ENCODE measurements at places on chromosomes 11 and 22.

DNA sequence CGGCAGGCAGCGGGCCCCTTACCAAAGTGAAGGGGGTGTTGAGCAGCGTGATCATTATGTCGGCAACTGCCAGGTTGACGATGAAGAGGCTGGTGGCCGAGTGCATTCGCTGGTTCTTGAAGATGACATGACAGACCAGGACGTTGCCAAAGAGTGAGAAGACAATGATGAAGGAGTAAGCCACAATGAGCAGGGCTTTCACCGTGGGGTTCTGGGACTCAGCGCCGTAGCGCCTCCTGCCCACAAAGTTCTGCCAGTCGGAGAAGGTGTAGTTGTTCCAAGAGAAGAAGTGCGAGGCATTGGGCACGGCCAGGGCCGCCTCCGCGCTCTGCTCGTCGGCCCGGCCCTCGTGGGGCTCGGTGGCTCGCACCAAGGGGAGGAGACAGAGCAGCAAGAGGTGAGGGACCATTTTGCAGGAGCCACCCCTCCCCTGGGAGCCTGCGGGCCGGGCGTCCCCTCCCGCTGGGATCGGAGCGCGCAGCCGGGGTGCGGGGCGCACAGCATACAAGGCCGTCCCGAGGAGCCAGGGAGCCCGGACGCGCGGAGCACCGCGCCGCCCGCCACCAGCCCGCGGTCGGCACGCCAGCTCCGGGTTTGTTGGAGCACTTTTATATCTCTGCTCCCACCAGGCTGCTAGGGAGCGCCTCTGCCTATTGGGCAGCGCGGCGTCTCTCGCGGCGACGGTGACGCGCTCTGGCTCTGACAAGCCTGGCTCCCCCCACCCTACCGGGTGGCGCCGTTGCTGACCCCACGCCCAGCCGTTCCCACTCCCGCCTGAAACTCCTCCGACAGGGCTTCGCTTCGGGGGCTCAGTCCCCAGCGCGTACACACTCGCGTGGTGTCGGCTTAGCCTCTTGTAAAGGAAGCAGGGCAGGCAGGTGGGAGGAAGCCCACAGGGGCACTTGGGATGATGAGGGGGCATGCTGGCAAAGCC, at the start of gene GPR83:
Gene GPR83 (minus strand): TSS at position 581 of the 934 bp plus-strand sequence. CDS start 172 bp downstream, at position 409.
- peak; percentile 39 for DNase-seq

DNA sequence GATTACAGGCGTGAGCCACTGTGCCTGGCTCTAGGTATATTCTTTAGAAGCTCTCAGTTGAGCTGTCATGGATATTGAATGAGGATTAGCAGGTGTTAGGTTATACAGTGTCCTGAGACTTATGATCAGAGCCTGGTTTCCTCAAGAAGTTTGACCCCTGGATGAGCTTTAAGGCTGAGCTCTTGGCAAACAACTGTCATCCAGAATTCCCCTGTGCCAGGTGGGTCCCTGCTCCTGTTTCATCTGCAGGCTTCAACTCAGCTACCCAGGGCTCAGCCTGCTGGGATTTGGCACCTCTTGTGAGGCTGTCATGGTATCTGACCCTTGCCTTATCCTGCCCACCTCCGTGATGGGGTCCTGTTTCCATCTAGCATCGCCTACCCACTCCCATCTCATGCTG, 24.3 kb downstream of the SERPINH1 start:
- DNase-seq = no peak

DNA sequence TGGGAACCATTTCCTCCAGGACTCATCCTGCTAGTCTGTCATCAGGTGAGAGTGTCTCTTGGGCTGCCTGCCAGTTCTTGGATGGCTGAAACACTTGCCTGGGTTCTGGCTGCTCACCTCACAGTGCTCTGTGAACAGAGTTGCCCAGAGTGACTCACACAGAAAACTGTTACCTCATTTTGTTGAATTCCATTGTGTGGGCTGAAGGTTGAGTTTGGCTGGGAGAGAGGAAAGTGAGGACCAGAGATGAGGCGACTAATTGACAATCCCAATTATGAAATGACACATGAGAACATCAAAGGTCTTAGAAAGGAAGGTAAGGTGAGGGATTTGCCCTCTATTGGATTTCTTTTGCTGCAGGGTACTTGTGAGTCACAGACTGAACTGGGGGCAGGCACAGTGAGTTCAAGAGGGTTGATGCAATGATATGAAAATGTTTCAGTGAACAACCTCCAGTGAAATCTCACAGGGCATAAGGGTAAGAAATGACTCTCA, 20.2 kb upstream of the CALCB start:
- DNase-seq = peak; percentile 19

DNA sequence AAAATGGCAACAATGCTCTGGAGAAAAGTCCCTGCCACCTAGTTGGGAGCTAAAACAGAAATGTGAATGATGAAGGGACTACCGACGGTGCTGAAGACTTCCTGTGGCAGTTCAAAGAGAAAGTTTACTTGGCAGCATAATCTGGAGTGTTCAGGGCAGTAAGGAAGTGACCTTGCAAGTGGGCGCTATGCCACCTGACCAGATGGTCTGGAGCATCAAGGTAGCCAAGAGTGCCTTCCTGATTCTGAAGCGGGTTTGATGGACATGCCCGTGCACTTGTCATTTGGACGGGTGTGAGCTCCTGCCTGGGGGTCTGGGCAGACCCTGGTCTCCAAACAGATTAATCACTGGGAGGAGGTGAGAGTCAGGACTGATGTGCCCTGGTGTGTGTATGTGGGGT, 1.8 kb upstream of the SNX19 start:
- no peak for DNase-seq

DNA sequence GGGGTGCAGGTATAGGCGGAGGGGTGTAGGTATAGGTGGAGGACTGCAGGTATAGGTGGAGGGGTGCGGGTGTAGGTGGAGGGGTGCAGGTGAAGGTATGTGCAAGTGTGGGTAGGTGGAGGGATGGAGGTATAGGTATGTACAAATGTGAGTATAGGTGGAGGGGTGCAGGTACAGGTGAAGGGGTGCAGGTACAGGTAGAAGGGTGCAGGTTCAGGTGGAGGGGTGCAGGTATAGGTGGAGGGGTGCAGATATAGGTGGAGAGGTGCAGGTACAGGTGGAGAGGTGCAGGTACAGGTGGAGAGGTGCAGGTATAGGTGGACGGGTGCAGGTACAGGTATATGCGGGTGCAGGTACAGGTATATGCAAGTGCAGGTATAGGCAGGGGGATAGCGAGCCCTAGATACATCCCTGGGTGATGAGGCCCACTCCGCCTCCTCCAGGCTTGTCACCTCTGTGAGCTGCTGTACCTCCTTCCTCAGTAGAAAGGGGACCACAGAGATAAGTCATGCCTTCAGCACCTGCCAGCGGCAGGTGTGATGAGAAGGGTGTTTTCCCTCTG, 17.2 kb downstream of the LINC01488 start:
- DNase-seq = no peak

DNA sequence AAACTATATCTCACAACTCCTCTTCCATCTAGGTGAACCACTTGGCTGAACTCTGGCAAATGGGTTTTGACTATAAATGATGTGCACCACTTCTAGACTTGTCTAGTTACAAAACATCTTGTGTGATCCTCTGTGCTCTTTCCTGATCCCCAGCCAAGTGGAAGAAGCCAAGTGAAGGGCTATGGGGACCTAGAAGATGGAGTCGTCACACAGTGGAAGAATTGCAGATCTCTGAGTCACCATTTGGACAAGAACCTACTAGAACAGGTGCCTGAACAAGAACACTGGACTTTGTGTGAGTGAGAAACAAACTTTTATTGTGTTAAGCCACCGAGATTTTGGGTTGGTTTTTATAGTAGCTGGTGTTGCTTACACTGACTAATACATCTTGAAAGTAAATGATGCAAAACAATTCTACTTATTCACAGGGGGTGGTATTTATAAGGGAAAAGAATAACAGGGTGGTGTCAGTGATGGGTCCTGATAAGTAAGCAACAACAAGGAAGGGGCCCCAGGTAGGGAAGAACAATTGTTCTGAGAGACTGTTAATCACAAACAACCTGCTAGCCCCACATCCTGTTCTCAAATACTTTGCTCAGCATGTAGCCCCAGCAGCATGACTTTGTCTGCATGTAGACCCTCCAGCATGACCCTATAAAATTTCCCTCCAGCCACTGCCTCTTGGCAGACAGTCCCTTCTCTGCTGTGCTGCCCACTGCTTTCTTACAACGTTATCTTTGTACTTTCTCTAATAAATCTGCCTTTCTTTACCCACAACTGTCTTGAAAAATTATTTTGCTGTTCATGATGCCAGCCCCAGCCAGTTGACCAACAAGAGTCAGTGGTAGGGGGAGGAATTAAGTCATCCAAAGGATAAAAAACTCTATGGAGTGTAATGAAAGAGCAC, 280.7 kb upstream of the PLET1 start:
- no peak for DNase-seq

GRCh38 chr11:119990309-119991021, 147.4 kb downstream of the TRIM29 start:
- no peak for DNase-seq

DNA sequence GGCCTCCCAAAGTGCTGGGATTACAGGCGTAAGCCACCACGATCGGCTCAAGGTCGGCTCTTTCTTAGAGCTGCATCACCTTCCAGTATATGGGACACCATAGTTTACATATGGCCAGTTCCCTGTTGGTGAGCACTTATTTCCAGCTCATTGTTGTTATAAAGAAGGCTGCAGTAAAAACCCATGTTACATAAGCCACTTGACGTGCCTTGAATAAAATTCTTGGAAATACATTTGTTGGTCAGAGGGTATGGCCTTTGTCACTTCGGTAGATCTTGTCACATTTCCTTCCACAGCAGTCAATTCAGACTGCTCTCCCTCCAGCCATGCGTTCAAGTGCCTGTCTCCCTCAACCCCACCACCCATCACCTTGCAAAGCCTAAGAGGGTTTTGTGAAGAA, 92.9 kb downstream of the PRR5L start:
- DNase-seq = no peak

DNA sequence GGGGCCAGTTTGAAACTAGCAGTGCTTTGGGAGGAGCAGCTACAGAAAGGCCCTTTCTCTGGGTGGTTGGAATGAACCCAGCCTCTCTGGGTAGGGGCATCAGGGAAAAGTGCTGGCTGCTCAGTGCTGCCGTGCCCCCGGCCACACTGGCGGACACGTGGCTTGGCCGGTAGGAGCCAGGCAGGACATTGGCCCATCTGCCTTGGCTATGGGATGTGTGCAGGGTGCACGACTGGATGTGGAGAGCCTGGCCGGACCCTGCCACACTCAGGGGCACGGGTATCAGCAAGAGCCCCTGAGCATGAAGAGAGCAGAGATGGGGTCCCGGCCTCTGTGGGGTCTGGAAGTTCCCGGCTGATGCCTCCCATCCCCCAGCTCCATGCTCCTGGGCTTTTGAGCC, 46.6 kb downstream of the TPCN2 start:
- DNase-seq = no peak

- DNase-seq = no peak
These were observed 118.9 kb downstream of the MRTFA start for GRCh38 chr22:40517631-40518030.

GRCh38 chr11:57248780-57249383, 11.8 kb upstream of the APLNR start:
- peak; percentile 83 for DNase-seq

GRCh38 chr11:14518820-14519219, 1.4 kb downstream of the PSMA1 start:
- DNase-seq = no peak

- DNase-seq = no peak
These were observed 16.8 kb downstream of the DNAL4 start for GRCh38 chr22:38777087-38777671.

DNA sequence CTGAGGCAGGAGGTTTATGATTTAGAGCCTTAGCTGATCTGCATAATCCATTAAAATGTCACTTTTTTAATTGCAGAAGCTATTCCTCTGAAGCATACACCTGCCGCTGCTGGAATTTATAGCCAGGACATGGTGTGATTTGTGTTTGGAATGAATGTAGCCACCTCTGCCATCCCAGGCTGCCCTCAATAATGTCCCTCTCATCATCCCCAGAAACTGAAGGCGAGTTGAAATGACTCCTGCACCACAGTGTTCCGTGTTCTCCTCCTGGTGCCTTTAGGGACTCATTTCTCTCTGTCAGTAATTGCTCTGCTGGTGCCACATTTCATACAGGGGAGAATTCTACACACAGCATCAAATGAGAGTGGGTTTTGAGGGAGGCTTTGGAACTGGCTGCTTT, 191.0 kb downstream of the C11orf91 start:
- no peak for DNase-seq

- no peak for DNase-seq
These were observed 98.4 kb downstream of the ZNF280B start for GRCh38 chr22:22410121-22410520.

- DNase-seq = no peak
These were observed 13.9 kb downstream of the IRAG1 start for GRCh38 chr11:10679644-10680043.

- DNase-seq = peak; percentile 10
These were observed 12.5 kb downstream of the VPS26B start for GRCh38 chr11:134236834-134237556.

DNA sequence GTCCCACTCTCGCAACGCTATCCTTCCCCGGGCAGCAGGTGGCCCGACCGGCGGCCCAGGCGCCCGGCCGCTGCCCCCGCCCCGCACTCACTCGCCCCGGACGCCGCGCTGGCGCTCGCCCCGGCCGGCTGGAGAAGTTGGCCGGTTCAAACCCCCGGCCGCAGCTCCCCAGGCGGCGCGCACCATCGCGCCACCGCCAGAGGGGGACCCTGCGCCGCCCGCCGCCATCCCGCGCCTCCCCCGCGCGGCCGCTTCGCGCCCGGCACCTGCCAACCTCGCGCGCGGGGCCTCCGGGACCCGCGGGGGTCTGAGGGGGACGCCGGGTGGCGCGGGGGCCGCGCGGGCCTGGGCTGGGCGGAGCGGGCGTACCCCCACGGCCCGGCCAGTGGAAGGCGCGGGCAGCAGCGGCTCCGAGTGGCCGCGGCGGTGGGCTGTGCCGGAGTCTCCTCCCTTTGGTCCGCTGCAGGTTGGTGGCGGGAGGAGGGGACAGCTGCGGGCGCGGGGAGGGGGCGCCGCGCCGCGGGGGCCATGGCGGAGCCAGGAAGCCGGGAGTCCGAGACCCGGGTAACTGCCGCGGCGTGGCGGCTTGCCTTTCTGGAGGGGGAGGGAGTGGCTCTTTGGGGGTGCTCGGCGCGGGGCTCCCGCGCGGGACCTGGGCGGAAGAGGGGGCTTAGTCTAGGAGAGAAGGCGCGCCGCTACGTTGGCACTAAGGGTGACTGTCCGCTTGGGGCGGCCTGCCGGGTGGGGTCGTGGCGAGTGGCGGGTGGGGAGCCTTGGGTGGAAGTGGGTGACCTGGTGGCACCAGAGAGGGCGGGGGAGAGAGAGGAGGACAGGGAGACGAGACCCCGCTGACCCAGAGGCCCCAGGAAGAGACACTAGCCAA, at the start of the genes MPST and TST:
Gene MPST (plus strand): TSS at position 434 of the 883 bp plus-strand sequence. CDS start 95 bp downstream, at position 529.
Gene TST (minus strand): TSS at position 139 of the 883 bp plus-strand sequence. CDS start 715 bp downstream, outside the sequence.
- DNase-seq = peak; percentile 89

GRCh38 chr22:44567846-44568493, 69.9 kb upstream of the RTL6 start:
- peak; percentile 50 for DNase-seq

GRCh38 chr11:33135768-33136443, 25.4 kb downstream of the CSTF3 start:
- no peak for DNase-seq

DNA sequence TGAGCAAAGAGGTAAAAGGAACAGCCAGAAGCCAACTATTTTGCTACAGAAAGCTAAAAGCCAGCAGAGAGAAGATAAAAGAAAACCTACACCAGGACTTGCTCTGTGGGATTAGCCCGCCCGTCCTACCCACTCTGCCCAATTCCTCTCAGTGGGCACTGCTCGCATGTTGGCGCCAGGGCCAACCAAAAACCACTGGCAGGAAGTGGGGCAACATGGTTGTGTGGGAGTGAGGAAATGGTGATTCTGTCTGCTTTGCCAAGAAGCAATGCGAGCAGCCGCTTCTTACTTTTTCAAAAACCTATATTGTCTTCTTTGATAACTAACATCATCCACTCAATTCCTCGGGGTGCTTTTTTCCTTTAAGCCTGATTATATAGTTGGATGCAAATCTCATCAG, 14.2 kb upstream of the APOA1 start:
- DNase-seq = no peak

All from adipocyte (in vitro differentiated cells).